ENCODE measurements at places on chromosomes 11 and 22.

- no peak for DNase-seq
Observed at GRCh38 chr11:133968300-133968699, 11.5 kb upstream of the IGSF9B start.

- DNase-seq, result no peak
Observed at GRCh38 chr22:49007013-49007653, 820.5 kb downstream of the BRD1 start.

GRCh38 chr11:86676533-86677154 is 4.2 kb upstream of the ME3 start:
- no peak for DNase-seq

- no peak for DNase-seq
Observed at GRCh38 chr11:11279956-11280689, 72.9 kb downstream of the CSNK2A3 start.

DNA sequence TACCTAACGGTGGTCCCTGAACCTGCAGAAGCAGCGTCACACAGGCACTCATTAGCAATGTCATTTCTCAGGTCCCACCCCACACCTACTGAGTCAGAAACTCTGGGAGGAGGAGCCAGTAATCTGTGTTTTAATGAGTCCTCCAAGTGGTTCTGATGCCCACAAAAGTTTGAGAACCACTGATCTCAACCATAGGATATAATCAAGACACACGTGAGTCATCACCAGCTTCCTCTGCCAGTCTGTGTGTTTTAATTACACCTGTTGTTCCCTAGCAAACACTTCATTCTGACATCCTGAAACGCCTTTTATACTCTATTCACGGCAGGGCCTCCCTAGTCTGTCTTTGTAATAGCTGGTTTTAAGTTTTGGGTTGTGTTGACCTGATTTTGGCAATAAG is 5.8 kb downstream of the TECTA start:
- DNase-seq, result no peak

DNA sequence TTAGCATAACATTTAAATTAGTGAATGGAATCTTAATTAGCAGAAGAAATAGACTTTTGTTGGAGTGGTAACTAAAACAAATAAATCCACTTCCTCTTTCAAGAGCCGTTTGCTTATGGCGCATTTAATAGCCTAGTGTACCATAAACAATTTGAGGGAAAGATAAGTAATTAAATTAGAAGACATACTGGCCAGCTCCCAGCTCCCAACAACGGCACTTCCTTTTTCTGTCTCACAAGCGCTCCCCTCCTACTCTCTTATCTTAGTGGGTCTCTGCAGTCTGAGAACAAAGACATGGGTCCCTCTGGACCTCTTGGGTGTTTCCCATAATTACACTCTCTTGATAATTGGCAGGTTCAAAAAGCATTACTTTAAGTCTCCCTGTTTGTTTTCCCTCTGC is 146.0 kb downstream of the OPCML start:
- no peak for DNase-seq

DNA sequence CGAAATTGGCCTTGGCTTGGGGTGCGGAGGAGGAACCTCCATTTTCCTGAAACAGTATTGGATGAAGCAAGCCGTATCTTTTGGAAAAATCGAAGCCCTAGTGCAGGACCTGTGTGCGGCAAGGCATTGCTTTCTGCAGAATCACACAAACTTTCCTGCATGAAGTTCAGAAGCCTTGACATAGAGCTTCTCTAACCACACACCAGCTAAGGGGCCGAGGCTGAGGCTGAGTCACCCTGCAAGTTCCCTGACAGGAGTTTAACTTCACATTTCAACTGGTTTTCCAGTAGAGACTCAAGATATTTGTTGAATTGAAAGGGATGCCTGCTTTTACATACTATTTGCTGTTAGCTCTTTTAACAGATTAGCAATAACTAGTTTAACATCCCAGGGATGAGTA is 67.8 kb downstream of the TCF20 start:
- no peak for DNase-seq

GRCh38 chr11:20712912-20713311 is 43.5 kb downstream of the NELL1 start:
- DNase-seq, result no peak
